ENCODE measurements at places on chromosomes 13 and 19.

GRCh38 chr19:43798546-43799409 is 3.5 kb downstream of the LYPD5 start:
- no peak for DNase-seq

DNA sequence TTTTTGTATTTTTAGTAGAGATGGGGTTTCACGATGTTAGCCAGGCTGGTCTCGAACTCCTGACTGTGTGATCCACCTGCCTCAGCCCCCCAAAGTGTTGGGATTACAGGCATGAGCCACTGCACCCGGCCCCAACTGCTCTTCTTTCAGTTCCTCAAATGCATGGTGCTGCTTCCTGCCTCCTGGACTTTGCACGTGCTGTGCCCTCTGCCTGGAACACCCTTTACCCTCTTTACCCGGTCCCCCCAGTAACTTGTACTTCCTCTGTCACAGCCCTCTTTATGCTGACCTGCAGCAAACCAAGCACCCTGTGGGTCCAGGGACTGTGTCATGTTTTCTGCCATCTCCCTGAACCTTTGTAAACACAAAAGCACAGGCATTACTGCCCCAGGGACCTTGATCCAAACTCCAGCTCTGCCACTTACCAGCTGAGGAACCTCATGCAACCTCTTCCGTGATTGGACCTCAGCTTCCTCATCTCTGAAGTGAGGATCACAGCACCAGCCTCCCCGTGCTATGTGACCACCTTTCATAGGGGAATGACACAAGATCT is 3.8 kb downstream of the BLVRB start:
- no peak for DNase-seq

DNA sequence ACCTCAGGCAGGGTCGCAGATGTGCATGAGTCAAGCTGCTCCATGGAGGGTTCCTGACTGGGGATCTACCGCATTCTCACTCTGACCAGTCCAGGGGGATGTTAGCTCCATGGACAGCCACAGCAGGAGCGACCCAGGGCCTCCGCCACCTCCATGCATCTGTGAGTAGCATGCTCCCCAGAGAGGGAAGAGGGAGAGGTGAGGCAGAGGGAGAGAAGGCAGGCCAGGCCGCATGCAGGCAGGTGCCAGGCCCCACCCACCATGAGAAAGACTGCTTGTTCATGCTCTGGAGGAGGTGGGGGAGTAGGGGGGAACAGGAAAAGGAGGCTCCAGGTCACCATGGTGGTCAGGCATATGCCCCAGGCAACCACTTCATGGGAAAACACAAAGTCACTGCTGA is 20.3 kb downstream of the TUBA3C start:
- no peak for DNase-seq

DNA sequence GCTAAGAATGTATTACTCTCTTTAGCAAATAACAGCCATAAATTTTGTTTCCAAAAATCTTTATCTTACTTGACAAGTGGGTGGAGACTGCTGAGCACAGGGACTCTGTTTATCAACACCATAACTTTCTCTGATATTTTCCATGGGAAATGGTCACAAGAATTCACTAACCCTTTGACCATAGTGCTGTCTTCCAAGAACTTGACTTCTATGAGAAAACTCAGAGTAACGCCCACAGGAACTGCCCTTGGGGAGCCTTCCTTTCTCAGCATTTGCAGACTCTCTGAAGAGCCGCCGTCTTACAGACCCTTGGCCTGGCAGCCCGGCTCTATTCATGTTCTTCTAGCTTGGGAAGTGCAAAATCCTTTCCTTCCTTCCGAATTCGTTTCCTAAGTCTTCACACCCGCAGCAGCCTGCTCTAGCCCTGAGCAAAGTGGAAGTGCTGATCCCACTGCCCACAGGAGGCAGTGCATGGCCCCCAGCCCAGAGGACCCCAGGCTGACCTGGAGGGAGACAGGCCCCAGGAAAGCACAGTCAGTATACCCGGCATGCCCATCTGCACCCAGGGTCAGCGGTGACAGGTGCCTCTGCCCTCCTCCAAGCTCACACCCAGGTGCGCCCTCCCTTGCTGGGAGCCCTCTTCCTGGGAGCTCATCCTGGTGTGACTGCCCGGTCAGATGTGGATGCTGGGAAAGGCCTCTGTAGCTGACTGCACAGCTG is 10.2 kb downstream of the GAS6 start:
- DNase-seq = no peak

GRCh38 chr13:79084802-79085424 is 321.1 kb downstream of the RBM26 start:
- no peak for DNase-seq

GRCh38 chr19:6233827-6234511 is 45.8 kb downstream of the MLLT1 start:
- no peak for DNase-seq

- DNase-seq = no peak
Observed at GRCh38 chr19:7257148-7258040, 36.8 kb downstream of the INSR start.

GRCh38 chr19:34269968-34270621 is 15.7 kb downstream of the GARRE1 start:
- DNase-seq = peak; percentile 46

- no peak for DNase-seq
Observed at GRCh38 chr19:42095814-42096230, 19.9 kb downstream of the ZNF574 start.

DNA sequence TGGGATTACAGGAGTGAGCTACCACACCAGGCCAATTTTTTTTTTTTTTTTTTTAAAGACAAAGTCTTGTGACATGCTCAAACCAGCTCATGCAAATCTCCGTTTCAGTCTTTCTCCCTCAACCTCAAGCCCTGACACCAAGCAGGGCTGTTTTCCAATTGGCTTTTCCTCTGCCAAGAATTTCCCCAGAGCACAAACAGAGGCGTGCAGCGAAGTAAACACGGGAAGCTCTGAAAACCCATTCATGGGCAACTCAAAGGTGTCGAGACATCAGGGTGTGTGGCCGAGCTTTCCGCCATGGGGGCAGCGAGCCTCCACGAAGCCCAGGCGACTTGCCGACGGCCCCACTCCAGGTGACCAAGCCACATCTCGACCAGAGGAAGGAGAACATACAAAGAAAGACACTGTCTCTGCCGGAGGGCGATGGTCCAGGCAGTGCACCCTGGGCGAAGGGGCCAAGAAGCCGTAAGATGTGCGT is 70.0 kb downstream of the INSR start:
- no peak for DNase-seq

GRCh38 chr13:46654951-46655350 is 102.0 kb downstream of the LRCH1 start:
- no peak for DNase-seq

- no peak for DNase-seq
Observed at GRCh38 chr19:13917888-13918406, 11.9 kb downstream of the CC2D1A start.

DNA sequence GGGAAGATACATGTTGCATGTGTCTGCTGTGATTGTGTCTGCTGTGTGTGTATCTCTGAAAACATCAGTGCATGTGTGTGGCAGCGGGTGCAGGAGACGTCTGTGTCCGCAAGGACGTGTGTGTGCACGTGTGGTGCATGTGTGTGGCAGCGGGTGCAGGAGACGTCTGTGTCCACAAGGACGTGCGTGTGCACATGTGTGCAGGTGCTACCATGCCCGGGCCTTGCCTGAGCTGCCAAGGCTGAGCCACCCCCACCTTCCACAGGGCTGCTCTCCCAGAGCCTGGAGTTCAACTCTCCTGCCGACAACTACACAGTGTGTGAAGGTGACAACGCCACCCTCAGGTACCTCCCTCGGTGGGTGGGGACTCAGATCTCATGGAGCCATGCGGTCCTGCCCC is 10.4 kb downstream of the IGLON5 start:
- DNase-seq = no peak

DNA sequence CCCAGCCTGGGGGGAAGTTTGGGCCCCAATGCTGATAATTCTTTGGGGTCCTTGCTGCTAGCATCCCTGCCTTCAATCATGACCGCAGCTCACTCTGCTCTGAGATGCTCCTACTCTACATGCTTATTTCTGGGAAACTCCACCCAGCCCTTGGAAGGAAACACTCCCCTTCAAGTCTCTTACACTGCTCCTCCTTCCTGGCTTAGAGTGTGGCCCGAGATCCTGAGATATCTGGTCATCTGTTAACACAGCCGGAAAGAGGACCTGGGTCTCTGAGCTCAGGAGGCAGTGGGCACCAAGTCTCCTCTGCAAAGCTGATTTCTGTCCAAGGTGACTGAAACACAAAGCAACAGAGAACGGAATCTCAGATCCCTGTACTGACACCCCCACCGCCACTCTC is 33.0 kb downstream of the CYP4F2 start:
- DNase-seq = no peak

GRCh38 chr13:113539176-113539575 is 45.4 kb upstream of the TFDP1 start:
- no peak for DNase-seq

All from stimulated activated CD8-positive, alpha-beta memory T cell treated with anti-CD3 and anti-CD28 coated beads, Interleukin-4, amount 100 ng/mL, for 1 hour (primary cell).